ENCODE measurements at places on chromosomes 3 and 15.
A peak's percentile ranks its signal among the peaks of the same experiment; 100 is the strongest.

DNA sequence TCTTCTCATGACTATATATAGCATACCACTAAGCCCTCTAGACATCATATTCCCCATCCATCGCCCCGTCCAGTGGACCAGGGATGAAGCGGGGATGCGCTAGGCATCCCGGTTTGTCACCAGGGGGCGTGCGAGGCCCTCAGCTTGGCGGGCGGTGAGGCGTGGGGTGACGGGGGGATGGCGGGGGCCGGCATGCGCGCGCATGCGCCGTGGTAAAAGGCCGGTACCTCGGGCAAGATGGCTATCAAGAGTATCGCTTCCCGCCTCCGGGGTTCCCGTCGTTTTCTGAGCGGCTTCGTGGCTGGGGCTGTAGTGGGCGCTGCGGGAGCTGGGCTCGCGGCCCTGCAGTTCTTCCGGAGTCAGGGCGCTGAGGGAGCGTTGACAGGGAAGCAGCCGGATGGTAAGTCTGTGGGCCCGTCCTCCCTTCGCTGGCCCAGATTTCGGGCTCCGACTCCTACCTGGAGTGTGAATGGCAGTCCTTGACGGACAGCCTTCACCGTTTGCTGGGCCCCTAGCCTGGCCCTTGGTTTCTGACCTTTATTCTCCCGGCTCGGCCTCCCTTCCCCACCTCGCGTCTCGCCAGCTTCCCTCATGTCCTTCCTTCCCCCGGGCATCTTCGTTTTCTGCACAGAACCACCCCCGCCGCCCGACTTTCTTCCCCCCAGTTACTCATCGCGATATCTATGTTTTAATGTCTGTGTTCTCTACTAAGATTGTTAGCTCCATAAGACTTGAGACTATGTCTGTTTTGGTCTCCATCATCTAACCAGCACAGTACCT is at the start of gene EXOG:
Gene EXOG, plus strand, starts transcription at position 210 of the 780 bp plus-strand sequence. Its CDS starts 28 bp downstream, at position 238.
- DNase-seq: peak; percentile 88

GRCh38 chr3:24101676-24102168 is 156.6 kb downstream of the NR1D2 start:
- no peak for DNase-seq

DNA sequence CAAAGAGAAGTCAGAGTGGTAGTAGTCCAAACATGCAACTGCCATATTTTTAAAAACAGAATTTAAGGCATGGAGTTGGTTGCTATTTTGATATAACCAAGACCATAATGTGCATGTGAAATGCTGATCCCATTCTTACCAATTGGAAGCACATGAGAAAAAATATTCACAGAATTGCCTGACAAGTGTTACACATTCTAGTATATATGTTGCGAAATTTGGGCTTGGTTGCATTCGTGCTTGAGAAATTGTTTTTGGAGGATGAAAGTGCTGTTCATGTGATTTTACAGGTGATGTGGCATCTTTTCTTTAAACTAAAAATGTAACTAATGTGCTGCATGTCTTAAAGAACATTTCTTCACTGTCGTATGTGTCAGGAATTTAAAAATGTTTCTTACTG is 199.7 kb downstream of the CHL1 start:
- DNase-seq: no peak

GRCh38 chr3:32872487-32873382 is 54.9 kb downstream of the TRIM71 start:
- no peak for DNase-seq

DNA sequence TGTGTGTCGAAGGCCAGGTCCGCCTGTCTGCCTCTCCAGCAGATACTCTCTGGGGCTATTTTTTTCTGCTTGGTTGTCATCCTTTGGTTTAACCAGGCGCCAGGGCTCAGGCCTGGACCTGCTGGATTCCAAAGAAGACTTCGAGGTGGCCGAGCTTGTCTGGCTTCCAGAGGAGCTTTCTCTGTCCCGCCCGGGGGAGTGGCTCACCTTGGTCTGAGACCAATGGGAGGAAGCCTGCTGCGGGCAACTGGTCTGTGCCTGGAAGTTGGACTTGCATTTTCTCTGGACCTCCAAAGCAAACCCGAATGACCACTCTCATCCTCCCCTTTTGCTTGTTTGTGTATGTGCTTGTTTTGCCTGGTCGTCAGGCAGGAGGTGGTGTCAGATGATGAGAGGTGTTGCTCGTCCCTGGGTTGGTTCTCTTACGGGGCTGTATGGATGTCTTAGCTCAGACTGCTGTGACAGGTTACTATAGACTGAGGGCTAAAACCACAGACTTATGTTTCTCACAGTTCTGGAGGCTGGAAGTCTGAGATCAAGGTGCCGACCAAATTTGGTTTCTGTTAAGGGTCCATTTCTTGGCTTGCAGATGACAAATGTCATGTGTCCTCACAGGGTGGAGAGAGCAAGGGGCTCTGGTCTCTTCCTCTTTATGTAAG is 19.3 kb downstream of the IGF1R start:
- DNase-seq: no peak

GRCh38 chr3:15665510-15666150 is 64.1 kb downstream of the BTD start:
- DNase-seq: no peak

DNA sequence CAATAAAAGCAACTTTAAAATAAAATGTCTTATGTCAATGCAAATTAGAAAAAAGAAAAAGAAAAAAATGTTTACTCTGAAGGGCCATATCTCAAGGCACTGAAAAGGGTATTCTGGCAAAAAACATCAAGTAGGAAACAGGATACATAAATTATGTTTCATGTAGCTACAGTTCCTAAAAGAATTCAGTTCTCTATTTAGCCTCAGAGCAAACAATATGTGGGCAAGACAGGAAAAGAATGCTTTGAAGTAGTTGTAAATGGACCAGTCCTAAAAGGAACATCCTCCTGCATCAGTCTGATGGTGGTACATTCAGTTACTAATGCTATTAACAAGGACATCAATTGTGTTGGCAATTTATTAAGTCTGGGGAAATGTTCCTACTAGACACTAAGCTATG is 8.1 kb downstream of the COMMD2 start:
- no peak for DNase-seq

- DNase-seq: no peak
Observed at GRCh38 chr3:129185783-129186182, 2.1 kb upstream of the CNBP start.

DNA sequence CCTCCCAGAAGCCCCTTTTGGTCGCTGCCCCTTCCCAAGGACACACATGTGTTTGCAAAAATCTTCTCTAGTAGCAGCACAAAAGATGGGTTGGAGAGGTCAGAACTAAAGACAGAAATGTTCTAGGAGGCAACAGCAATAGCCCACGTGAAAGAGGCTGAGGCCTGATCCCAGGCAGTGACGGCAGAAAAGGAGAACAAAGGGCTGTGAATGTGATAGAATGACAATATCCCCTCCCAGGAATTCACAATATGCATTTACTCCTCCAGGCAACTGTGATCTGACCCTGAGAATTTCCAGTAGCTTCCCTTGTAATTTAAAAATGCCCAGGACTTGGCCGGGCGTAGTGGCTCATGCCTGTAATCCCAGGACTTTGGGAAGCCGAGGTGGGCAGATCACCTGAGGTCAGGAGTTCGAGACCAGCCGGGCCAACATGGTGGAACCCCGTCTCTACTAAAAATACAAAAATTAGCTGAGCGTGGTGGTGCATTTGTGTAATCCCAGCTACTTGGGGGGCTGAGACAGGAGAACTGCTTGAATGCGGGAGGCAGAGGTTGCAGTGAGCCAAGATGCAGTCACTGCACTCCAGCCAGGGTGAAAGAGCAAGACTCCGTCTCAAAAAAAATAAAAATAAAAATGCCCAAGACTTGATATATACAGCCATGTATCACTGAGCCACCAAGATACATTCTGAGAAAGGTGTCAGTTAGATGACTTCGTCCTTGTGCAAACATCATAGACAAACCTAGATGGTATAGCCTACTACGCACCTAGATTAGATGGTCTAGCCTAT is 43.6 kb upstream of the PIAS1 start:
- no peak for DNase-seq

GRCh38 chr3:123156276-123156995 is 45.3 kb upstream of the SEC22A start:
- no peak for DNase-seq
